ENCODE measurements at places on chromosomes 3 and 15.

DNA sequence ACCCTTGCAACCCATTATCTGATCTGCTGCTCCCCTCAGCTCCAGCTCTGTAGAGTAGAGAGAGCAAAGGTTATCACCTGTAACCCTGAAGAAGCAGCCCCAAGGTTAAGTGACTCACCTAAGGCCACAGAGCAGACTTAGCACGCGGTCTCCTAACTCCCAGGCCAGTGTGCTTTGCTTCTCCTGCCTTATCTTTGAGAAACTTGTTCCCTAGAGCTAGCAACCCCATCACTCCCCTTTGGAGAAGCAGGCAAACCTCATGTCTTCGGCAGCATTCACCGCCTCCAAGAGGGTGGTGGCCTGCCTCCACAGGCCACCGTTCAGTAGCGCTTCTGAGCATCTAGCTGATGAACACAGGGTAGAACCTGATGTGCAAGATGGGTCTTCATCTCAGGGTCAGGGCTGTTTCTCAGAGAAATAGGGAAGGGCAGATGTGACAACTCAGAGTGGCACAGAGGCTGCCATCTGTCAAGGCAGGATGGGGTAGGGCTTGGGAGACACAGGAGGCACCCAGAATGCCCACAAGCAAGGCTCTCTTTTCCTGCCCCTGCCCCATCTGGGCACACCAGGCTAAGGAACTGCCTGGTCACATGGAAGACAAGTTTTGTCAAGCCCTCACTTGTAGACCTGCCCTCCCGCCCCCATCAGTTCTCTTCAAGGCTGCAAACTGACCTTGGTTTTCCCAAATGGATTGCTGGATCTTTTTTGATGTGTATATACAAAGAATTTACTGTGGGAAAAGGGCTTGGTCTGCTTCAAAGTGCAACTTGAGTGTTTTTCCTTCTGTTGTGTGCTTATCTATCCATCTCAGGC, 34.9 kb upstream of the CLK3 start:
- DNase-seq: peak; percentile 39

DNA sequence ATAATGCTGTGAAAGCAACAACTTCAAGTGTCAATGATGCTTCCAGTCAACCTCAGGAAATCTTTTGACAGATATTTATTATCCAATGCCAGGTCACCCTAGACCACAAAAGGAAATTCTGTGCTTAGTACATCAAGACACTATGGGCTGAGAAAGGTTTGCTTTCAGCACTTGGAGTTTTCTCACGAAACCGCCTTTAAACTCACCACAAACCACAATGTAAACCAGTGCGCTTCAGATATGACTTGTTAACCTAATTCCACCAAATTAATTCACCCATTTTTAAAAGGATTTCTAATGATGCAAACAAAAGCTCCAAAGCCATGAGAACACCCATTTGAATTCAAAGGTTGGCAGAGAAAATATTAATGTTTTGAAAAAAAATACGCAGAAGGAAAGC, 292.9 kb upstream of the NR2F2 start:
- DNase-seq: no peak

DNA sequence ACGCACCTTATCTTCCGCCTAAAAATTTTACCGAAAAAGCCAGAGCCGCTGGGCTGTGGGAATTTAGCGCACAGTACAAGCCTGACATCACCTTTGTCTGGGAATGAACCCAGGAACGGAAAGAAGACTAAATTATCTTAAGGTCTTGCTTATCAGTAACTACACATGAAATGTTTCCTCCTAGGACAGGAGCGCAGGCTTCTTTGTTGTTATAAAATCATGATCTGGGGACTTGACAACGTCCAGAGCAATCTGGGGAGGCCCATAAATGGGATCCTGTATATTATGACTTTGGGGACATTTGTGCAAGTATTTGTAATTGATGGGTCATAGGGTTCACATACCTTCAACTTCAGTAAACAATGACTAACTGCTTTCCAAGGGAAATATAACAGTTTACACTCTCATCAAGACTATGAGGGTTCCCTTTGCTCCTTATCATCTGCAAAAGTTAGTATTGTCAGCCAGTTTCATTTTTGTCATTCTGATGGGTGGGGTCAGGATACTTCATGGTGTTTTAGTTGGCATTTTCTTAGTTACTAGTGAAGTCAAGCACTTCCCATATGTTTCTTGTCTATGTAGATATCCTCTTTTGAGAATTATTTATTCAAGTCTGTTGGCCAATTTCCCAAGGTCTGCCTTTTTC, 213.9 kb upstream of the PFN2 start:
- no peak for DNase-seq

- no peak for DNase-seq
These were observed 40.5 kb downstream of the SH3BP5 start for GRCh38 chr3:15291589-15292541.

Measured in NCI-H524 treated with DMSO at 0.1 percent for 48 hours (cell line).